NCI-H2081 (cell line): ENCODE measurements at places on chromosomes 1 and 21.
A peak's percentile ranks its signal among the peaks of the same experiment; 100 is the strongest.

DNA sequence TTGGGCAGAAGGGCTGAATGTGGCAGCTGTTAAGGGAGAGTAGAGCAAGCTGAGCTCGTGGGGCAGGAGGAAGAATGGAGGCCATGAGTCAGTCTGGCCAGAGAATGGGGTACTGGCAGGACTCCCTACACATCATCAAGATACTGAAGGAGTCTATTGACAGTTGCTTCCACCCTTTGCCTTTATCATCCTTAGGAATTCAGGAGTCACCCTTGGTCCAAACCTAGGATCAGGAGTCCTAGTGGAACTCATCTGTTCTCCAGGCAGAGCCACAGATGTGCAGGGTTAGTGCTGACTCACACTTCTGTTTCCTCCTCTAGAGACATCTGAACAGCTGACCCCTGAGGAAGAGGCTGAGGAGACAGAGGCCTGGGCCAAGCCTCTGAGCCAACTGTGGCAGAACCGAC lies 18.7 kb upstream of the ST3GAL3 start:
- no peak for DNase-seq

DNA sequence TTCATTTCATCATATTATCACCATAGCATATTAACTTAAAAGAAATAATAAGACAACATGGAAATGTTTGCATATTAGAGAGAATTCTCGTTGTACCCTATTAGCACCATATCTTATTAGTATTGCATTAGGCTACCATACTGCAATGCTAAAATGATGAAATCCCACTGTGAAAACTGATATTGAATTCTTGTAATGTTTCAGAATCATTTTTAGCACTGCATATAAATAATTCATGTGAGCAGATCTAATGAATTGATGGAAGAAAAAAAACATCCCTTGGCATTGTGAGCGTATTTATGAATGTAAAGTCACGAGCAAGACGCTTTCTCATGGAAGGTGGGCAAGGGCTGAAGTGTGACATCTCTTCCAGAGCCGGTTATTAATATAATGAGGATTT lies 257.1 kb upstream of the PTBP2 start:
- DNase-seq, result no peak

DNA sequence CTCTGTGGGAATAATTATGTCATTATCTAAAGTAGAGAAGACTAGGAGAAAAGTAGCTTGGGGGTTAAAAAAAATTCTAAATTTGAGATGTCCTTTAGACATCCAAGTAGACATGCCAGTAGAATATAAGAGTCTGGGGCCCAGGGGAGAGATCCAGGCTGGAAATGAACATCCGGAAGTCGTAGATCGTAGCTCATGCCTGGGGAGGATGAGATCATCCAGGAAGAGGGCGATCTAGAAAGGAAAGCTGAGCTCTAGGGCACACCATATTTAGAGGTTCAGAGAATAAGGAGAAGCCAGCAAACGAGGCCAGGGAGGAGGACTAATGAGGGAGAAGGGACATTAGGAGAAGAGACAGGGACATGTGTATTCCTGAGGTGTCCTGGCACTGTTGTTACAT lies 12.2 kb downstream of the NGF start:
- DNase-seq, result no peak

GRCh38 chr1:211529453-211529852 lies 37.5 kb upstream of the RD3 start:
- no peak for DNase-seq

DNA sequence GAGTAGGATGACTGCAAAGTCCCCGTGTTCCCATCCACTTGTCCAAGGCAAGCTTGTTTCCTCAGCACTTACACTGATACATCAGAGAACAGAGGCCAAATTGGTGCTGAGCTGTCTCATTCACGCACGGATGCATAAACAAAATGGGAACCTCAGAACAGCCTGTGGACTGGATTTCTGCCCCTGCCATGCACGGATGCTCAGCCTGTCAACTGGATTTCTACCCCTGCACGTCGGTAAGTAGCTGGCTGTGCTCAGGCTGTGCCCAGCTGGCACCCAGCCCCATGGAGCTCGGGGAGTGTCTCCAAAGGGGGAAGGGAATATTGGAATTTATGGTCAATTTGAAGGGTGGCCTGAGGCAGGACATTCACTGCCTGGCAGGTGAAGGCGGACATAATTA lies 40.8 kb upstream of the TMPRSS2 start:
- DNase-seq, result no peak

GRCh38 chr1:205091043-205091740 lies 6.9 kb upstream of the TMEM81 start:
- DNase-seq, result no peak

GRCh38 chr1:175632667-175633066 lies 110.7 kb downstream of the TNR start:
- no peak for DNase-seq

DNA sequence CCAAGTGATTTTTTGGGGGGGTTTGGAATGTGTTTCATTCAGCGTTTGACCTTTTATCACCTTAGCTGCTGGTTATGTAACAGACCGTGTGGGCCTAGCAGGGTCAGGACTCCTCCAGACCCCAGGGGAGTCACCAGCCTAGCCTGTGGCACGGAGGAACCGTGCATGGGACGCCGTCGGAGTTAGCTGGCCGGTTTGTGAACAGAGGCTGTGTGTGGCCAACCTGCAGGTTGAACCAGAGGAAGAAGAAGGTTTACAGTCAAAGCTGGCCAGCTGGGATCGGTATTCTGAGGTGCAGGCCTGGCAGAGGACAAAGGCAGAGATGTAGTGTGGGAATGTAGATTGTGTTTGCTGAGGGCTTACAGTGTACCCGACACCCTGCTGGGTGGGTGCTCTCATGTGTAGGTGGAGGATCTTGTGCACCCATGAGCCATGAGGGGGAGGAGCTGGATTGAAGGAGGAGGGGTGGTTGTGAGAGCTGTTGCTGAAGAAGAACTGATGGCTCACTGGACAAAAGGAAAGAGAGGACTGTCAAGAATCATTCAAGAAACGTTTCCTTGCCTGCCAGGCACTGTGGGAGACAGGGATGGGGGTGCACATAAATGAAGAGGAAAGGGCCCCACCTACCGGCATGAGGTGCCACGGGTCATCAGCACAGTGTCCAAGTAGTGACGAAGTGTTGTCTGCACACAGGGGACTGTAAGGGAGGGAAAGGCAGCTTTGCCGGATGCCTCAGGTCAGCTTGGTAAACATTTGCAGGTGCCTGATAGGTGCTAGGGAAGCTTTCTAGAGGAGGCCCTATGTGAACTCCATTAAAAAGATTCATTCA lies 40.0 kb upstream of the PWP2 start:
- no peak for DNase-seq

DNA sequence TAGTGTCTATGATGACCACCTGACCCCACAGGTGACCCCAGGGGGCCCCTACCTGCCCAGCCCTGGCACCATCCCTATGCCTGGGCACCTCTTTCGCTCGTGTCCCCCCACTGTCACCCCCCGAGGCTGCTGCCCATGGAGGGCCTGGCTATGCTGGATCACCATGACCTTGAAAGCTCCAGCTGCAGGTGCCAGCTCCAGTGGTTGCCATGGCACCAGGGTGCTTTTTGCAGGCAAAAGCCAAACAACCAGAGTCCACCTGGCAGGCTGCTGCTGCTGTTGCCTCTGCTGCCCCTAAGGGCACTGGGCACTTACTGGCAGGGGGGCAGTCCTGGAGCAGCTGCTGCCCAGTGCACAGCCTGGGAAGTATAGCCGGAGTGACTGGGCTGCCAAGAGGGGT lies 21.7 kb downstream of the ETNK2 start:
- DNase-seq, result peak; percentile 69

DNA sequence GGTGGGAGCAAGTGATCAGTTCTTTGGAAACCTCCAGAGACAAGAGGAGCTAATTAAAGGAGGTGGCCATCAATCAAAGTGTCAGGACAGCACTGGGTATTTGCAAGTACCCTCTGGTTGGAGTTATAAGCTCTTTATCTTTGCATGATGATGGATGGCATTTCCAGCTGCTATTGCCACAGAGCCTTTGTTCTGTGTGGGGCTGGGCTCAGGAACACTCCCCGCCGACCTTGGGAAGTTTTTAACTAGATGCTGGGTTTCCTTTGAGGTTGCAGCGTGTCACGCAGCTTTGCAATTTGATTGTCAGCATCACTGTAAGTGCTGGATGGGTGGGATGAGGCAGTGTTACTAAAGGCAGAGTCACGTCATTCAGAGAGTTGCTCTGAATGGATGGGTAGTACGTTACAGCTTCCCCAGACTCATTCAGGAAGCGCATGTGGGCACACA lies 68.9 kb downstream of the CNIH3 start:
- DNase-seq, result no peak

DNA sequence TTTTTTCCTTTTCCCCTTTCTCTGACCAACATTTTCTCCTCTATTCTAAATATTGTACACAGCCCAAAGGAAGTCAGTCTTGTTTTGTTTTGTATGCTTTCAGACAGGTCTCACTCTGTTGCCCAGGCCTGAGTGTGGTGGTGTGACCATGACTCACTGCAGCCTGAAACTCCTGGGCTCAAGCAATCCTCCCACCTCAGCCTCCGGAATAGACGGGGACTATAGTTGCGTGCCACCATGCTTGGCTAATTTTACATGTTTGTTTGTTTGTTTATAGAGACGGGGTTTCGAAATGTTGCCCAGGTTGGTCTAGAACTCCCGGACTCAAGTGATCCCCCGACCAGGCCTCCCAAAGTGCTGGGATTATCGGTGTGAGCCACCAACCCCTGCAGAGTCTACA lies 72.8 kb downstream of the NRIP1 start:
- no peak for DNase-seq

GRCh38 chr1:244296447-244296846 lies 155.3 kb downstream of the ADSS2 start:
- DNase-seq, result no peak

GRCh38 chr1:39524171-39524570 lies 32.7 kb downstream of the BMP8A start:
- no peak for DNase-seq

GRCh38 chr1:46057781-46058180 lies 74.6 kb downstream of the PIK3R3 start:
- DNase-seq, result no peak

- DNase-seq, result no peak
These were observed 31.7 kb upstream of the KHDRBS1 start for GRCh38 chr1:31981972-31982371.

- no peak for DNase-seq
These were observed 67.3 kb upstream of the OLIG2 start for GRCh38 chr21:32958288-32959002.

- no peak for DNase-seq
These were observed 94.8 kb upstream of the SGIP1 start for GRCh38 chr1:66439031-66439740.

DNA sequence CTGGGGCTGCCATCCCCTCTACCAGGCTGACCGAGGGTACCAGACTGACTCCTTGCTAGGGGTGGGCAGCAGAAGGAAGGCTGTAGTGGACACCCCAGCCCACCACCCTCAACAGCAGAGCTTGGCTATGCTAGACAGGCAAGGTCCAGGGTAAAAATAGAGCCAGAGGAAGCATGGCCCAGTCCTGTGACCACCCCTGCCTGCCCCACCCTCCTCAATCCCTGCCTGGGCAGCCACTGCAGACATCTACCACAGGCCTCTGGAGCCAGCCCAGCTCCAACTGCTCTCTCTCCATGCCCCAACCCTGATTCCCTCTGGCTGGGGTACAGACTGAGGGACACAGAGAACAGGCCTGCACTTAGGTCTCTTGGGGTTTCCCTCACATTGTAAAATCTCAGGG lies 1.7 kb downstream of the S100A1 start:
- no peak for DNase-seq

DNA sequence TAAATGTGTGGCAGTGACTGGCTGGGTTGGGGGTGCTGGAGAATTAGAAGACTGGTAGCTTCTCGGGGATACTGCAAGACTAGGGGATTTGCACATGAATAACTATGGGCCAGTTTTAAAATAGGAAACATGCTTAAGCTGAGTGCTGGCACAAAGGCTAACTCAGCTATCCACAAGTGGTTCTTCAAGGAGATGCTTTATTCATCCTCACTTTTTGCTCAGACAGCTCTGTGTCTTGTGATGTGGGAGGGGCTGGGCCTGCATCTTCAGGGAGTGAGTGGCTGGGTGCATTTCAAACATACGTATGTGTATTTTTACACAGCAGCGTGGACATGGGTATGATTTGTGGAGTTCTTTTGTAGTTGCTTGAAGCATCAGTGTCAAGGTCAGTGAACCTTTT lies 2.3 kb downstream of the COQ8A start:
- no peak for DNase-seq

GRCh38 chr1:224700918-224701531 lies 84.9 kb downstream of the CNIH3 start:
- DNase-seq, result no peak

DNA sequence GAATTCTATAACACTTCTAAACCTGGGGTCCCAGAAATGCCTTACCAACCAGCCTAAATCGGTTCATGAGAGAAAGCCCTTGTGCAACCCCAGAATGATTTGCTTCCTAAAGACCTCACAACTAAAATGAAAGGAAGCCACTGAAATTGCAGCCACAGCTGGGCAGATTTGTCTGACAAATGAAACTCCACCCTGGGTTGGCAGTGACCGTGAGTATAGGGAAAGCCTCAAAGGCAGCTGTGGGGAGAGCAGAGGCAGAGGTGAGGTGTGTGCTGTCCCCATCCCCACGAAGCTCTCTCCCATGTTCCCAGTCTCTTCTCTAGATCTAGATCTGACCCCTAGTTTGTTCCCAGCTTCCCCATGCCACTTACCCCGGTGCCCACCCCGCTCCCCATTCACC lies 23.1 kb downstream of the RHBDL2 start:
- DNase-seq, result no peak

- DNase-seq, result no peak
These were observed 119.1 kb upstream of the C1orf174 start for GRCh38 chr1:4019147-4019521.

- no peak for DNase-seq
These were observed 124.3 kb upstream of the RAB4A start for GRCh38 chr1:229146647-229147046.

DNA sequence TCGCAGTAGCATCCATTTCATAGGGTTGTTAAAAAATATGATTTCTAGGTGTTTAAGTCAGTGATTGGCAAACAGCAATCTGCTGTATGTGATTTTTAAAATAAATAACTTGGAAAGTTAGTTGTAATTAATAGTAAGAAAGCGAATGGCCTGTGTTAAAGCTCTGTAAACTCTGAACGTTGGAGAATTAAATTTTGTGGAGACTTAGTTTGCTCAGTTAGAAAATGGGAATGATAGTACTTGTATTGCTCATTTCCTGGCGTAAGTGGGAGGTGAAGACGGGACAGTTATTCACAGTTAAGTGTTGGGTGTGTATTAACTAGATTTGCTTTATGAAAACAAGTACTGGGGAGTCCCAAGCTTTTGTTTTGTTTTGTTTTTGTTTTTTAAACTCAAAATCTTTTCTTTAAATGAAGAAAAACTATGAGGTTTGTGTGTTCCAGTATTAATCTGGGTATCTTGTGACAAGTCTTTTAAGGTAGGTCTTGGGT lies 995 bp downstream of the CACYBP start:
- DNase-seq, result no peak

GRCh38 chr21:44395260-44395659 lies 41.8 kb downstream of the TRPM2 start:
- no peak for DNase-seq
